Dermis blood vessel endothelial cell (primary cell): ENCODE measurements at places on chromosomes 2 and 18. TPM values are rescaled to one million over a fixed set of nuclear protein-coding genes. Genes with fewer than 3 reads are reported as not detected.

DNA sequence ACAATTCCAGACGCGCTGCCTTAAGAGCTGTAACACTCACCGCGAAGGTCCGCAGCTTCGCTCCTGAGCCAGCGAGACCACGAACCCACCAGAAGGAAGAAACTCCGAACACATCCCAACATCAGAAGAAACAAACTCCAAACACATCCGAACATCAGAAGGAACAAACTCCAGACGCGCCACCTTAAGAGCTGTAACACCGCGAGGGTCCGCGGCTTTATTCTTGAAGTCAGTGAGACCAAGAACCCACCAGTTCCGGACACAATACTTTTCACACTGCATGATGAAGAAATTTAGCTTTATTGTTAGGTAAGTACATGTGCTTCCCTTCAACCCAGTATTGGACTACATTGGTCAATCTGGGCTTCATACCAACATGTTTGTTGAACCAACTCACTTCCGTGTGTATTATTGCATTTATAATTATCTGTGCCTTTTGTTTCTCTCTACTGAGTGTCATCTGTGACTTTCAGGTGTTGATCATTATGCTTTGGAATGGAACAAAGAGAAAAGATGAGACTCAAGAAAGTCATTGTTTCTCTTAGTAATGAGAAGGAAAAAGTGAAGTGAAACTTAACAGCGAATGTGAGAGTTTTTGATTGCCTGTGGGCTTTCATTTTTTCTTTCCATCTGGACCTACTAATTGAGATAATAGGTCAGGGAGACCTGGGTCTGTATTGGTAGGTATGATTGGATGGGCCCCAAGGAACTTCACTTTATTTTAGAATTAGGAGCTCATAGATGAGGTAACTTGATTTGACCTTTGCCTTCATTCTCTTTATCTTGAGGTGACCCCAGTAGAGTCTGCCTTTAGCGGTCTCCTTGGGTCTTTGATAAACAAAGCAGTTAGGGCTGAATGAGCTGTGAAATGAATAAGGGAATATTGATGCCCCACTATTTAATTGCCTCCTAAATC lies 76.1 kb upstream of the CAVIN2 start:
- no peak for DNase-seq

DNA sequence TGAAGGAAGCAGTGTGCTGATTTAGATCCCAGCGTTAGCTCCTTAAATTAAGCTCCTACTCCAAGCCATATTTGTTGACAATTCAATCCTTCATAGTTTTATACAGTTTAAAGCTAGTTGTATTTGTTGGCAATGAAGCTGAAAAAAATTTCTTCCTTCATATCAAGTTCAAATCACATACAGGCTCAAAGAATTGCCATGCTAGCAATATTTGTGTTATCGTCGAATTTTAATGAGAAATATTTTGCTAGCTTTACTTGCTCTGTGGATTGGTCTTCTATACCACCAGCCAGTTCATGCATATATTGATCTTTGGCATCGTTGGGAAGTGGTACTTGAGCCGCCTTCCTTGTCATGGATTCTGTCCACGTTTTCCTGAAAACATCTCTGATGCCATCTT lies 204.6 kb upstream of the HDAC4 start:
- DNase-seq: no peak

SNORC gene
- total RNA-seq: 0.34 and 0.84 TPM in 2 replicates

DNA sequence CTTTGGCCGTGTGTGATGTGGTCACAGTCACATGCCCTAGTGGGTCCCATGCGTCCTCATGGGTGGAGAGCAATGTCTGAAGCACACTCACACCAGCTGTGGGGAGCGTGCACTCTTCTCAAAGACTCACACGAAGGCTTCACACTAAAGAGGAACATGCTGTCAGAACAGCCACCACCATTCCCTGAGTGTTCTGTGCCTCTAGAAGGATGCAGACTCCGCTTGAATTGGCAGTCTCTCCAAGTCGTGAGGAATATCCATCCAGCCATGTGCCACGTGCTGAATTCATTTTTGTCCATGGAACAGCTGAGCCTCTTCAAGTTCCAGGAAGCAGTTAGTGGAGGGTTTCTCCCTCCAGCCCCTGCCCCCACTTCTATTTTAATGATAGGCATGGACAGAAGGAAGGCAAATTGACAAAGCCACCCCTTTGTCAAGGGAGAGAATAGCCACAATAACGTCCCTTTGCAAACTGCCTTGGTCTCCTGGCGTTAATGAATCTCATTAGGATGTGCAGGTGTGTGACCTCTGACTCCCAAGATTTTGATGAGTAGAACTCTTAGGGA lies 464.3 kb upstream of the ID2 start:
- no peak for DNase-seq

SP5 gene
- total RNA-seq: not detected in 2 replicates

- no peak for DNase-seq
Observed at GRCh38 chr2:8235419-8235818, 446.4 kb upstream of the ID2 start.

GRCh38 chr2:128714851-128715312 lies 396.2 kb upstream of the HS6ST1 start:
- DNase-seq: no peak

DNA sequence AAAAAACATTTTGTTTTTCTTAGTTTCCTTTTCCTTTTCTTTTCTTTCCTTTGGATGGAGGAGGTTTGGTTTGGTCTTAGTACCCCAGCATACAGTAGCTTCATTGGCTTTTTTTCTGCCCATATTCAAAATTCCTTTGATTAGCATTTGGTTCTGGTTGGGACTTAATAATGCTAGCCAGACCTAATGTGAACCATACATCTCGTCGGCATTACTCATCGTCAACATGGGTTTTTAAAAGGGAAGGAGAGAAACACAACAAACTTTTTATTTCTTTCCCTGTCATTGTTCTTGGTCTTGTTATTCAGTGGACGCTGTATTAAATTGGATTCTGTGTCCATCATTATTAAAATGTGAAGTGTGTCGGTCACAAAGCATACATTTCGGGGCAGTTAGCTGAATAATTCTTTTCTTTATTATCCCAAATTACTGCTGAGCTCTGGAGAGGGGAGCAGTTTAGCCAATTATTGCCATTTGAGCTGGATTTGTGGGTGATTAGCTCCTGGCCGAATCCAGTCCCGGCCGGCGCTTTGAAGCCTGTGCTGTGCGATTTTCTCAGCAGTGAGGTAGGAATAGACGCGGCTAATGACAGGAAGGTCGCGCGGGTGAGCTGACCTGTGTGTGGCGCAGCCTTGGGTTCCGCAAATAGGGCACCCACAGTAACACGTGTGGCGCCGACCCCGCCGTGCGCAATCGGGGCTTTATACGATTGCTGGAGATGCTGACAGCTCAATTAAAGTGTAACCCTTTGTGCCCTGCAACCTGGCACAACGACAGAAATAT lies 303.3 kb downstream of the GBX2 start:
- peak; percentile 40 for DNase-seq

DTYMK gene
- 36.2 and 68.2 TPM in 2 replicates for total RNA-seq

GPAT2 gene
- 5.6 and 30.9 TPM in 2 replicates for total RNA-seq

DNA sequence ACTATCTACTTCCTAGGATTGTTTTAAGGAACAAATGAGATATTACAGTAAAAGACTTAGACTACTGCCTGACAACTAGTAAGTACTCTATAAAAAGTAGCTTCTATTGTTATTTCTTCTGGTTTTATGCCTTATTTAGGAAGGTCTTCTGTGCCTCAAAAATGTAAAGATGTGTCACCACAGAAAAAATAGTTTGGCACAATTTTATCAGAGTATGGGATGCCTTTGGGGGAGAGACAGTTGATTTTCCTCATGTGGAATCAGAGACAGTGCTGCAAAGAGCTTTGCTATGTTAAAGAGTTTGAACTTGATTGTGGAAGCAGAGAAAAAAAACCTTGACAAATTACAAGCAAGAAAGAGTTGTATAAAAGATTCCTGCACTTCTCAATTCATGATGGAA lies 98.4 kb downstream of the EHBP1 start:
- DNase-seq: no peak

- no peak for DNase-seq
Observed at GRCh38 chr2:214139630-214140284, 271.1 kb upstream of the VWC2L start.

DNA sequence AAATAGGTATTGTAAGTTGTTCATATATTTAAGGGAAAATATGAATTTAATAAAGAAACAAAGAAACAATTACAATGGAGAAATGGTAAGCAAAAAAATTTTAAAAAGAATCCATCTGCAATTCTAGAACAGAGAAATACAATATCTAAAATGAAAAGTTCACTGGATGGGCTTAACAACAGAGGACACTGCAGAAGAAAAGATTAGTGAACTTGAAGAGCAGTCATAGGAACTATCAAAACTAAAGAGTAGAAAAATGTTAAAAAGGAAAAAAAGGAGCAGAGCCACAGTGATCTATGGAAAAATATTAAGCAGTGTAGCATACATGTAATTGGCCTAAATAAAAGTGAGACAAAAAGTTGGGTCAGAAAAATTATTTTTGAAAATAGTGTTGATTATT lies 83.5 kb downstream of the ALK start:
- DNase-seq: no peak

DNA sequence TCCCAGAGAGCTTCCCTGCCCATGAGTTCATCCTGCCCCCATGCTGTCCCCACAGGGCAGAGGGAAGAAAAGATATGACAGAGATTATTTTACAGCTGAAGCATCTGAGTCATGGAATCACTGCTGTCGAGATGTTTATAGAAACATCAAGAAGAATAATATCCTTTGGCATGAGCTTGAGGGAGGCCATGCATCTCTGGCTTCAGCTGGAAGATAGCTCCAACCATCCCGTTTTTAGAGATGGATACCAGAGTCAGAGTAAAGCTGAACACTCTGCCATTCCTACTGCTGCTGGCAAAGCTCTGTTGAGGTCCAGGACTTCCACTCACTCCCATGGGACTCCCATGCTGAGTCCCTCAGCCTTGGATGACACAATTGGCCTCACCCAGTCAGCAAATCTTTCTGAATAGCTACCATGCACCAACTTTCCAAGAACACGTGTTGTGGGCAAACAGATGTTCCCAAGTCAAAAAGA lies 167.8 kb downstream of the TTC32 start:
- no peak for DNase-seq

SIX3 gene
- not detected in 2 replicates for total RNA-seq

GRCh38 chr2:86160156-86160952 lies 34.9 kb downstream of the IMMT start:
- DNase-seq: no peak

DNA sequence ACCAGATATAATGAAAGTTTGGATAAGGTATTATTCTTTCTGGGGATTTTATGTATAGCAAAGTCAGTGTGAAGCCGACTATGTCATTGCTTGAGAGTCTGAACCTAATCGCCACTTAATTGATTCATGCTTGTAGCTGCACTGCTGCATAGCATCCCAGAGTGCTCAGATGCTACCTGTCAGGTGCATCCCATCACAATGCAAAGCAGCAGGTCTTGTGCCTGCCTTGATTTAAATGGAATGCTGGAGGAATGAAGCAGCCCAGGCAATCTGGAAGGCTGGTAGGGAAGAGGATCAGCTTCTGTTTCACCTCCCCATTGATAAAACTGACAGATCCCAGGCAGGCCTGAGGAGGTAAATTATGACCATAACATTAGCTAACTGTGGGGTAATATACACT lies 40.4 kb upstream of the ATIC start:
- DNase-seq: no peak

- peak; percentile 32 for DNase-seq
Observed at GRCh38 chr2:241064008-241064801, 37.9 kb downstream of the MTERF4 start.

DNA sequence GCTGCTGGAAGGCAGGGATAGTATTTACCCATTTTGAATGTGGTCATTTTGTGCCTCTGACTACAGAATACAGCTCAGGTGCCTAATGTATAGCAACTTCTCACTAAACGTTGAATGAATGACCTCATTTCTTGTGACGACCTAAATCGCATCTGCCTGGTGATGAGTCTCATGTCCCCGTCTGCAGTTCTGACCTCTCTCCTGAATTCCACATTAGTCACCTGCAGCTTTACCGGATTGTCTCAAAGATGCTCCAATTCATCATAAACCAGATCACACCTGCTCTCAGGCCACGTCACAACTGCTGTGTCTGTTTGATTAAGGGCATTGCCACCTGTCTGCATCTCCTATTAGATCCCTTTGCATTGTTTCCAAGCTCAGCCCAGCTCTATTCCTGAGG lies 133.6 kb upstream of the MYT1L start:
- DNase-seq: no peak

DNA sequence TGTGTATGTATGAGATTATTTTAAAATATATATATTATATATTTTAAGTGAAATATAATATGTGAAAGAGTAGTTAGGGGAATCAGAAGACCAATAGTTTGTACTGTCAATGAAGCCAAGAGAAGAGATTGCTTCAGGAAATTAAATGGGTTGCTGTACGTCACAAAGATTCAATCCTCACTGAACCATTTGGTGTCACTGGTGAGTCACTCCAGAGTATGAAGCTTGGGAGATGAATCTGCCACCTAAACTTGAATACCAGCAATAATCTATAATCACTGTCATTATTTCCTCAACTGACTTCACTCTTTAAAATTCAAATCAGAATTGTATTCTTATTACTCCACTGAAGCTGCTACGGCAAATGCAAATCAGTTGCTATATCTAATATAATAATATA lies 41.9 kb upstream of the SCN9A start:
- peak; percentile 54 for DNase-seq

DNA sequence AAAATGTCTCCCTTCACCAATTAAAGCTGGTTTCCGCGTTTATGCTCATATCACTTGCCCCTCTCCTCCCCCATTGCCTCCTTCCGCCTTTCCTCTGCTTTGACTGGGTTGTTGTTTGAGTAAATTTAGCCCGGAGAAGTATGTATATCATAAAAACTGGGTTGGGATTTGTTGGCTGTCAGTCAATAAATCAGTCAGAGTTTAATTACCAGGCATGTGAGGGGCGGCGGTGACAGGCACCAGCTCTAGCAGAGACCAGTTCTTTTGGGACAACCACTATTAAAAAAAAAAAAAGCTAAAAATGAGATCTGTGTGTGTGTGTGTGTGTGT lies 382.4 kb upstream of the SMIM21 start:
- DNase-seq: no peak

ESPNL gene
- total RNA-seq: not detected in 2 replicates

GRCh38 chr2:239265681-239266433 lies 135.0 kb downstream of the HDAC4 start:
- no peak for DNase-seq

GRCh38 chr18:41618147-41618546 lies 336.9 kb upstream of the PIK3C3 start:
- DNase-seq: no peak

- DNase-seq: no peak
Observed at GRCh38 chr18:44153981-44154380, 526.7 kb upstream of the SETBP1 start.

GRCh38 chr2:85792783-85793441 lies 39.1 kb downstream of the ATOH8 start:
- peak; percentile 82 for DNase-seq

GRCh38 chr2:177395351-177396065 lies 2.9 kb downstream of the AGPS start:
- DNase-seq: no peak

SERPINB12 gene
- total RNA-seq: not detected in 2 replicates

NR4A2 gene
- total RNA-seq: 0.14 and 0.17 TPM in 2 replicates

TMEM169 gene
- 0.37 and 0.85 TPM in 2 replicates for total RNA-seq

- DNase-seq: no peak
Observed at GRCh38 chr18:668260-668659, 10.8 kb downstream of the TYMS start.

- no peak for DNase-seq
Observed at GRCh38 chr2:217996361-217996760, 6.4 kb downstream of the TNS1 start.

PPP4R1 gene
- 180 and 193 TPM in 2 replicates for total RNA-seq

ABHD1 gene
- total RNA-seq: not detected in 2 replicates
